T follicular helper cell (primary cell): ENCODE measurements at places on chromosomes 3 and 15.

DNA sequence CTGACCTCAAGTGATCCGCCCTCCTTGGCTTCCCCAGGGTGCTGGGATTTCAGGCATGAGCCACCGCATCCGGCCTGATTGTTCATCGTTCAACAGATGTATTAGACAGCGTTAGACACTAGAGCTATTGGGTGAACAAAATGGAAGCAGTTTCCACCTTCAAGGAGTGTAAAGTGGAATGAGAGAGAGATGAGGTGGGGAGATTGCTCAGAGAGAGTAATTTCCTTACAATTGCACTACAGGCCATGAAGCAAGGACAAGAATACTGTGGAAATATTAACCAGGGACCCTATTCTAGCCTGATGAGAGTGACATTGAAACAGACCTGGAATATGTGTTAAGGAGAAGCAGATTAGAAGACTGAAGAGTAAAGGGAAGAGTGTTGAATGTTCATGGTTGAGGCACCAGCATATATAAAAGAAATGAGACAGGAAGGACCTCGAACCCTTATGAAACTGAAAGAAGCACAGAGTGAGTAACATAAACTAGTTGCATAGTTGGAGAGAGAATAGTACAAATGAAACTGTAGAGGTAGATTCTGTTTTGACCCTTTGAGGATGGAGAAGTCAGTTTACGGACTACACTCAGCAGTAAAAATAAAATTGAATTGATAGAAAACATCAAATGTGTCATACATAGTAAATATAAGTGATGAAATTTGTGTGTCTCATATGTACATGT, 7.2 kb downstream of the RTF1 start:
- DNase-seq = no peak

DNA sequence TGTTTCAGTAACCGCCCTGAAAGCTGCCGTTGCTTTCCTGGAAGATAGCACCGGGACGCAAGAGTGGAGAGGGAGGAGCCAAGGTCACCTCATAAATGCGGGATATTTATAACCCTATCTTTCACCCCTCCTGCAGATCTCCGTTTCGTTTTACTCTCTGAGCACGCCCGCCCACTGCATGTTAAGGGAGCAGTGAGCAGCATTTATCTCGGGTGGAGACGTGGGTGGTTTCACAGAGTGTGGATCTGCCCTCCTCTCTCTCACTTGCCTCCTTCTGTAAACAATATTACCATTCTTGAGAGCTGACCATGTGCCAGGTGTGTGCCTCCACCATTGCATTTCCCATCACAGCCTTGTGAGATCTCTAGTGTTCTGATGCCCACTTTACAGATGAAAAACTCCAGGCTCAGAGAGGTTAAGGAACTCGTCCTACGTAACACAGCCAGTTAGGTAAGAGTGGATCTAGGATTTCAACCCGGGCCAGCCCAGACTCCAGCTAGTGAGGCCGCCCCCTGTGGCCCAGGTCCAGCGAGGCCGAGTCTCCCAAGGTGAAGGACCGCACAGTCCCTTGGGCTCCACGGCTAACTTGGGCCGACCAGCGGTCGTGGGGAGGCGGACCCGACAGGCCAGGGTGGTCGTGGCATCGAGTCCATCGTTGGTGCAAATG, 16.9 kb upstream of the SEMA4B start:
- DNase-seq = no peak

GRCh38 chr3:31871939-31872507, 109.0 kb downstream of the OSBPL10 start:
- no peak for DNase-seq

- DNase-seq = no peak
These were observed 81.9 kb upstream of the ADAMTSL3 start for GRCh38 chr15:83571820-83572707.
